ENCODE measurements at places on chromosomes 4 and X.

DNA sequence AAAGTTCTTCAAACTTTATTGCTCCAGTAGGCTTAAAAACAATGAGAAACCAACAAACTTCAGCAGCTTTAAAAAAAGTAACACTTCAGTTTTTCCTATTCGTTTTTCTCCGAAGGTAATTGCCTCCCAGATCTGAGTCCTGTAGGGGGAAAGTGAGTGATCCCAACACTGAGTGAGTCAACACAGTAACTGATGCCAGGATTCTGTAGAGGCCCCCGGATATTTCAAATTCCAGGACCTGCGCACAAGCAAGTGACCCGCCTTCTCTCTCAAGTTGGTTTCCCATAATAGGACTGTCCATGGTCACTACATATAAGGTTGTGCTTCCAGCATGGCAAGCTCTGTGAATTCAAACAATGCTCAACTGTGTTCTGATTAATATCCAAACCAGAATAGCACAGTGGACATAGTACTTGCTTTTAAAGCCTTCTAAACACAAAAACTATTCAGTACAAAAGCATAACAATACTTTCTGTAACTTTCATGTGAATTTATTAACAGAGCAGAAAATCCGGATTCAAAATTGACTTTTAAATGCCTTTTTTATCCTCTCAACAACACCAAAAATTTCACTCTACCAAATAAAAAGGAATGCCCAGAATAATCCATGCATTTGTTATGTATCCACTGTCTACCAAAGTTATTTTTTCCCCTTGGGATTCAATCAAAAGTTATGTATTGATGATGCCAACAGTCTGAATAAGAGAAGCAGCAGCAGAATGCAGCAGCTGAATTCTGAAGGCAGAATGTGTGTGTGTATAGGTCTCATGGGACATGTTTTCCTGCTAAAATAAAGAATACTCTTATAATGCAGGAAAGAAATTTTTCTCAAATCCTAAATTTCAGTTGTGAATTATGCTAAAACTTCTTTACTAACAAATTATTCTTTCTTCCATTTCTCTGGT lies at the start of gene DMD:
DMD (minus strand) TSS at position 194 of the 905 bp plus-strand sequence. CDS start 237 bp downstream, outside the sequence.
- no peak for DNase-seq

DNA sequence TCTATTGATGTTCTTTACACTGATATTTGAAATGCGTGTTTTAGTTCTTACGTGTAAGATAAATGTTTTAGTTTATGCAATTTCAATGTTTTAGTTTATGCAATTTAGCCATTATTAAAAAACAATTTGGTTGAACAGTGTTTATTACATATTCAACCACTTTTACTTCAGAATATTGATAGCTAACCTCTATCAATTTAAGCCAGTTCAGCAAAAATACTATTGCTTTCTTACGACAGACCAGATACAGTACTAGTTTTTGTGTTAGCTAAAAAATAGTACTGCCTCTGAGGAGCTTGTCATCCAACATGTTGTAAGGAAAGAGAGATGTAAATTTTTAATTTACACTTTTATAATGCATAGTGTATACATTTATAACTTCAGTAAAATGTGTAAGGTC lies 361.7 kb upstream of the FAT1 start:
- no peak for DNase-seq

DNA sequence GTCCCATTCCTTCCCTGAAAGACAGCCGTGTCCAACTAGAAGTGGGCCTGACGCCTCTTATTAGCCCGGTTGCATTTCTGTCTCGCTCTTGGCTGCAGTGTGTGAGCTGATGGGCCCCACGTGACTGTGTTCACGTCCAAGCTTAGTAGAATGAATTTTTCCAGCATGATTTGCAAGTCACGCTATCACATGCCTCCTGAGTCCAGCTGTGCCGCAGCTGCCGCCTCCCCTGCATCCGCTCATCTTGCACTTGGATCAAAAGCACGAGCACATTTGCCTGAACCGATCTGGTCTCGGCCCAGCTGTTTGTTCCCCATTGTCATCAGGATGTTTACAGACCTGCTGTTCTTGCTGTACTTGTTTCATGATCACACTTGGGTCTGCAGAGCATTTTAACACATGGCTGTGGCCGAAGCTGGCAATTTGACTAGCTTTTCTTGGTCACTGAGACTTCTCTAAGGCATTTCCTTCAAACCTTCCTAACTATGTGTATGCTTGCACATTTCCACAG lies 126.5 kb downstream of the KIT start:
- no peak for DNase-seq

GRCh38 chr4:83993774-83994173 lies 457.9 kb downstream of the GPAT3 start:
- no peak for DNase-seq

DNA sequence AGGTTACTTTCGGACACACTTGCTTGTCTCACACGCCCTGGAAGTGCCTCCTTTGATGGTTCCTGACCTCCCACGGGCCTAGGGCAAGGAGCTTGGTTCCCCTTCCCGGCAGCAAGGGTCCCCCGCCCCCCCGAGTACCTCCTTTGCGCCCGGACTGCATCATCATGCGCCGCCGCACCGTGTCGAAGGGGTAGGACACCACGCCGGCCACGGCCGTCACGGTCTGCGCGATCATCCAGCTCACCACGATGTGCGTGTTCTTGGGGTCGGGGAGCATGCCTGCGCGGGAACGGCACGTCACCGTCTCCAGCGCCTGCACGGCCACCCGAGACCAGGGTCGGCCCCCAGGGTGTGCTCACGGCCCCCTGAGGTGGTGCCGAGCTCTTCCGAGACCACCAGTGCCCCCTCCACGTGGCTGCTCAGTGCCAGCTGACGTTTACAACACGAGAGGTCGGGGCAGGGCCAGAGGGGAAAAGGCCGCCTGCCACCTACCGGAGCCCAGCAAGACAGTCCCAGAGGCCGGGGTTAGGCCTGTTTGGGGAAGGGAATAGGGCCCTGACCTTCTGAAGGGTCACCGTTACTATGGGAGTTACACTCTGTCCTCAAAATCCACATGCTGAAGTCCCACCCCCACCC lies 4.7 kb downstream of the SLC25A6 start:
- no peak for DNase-seq

- no peak for DNase-seq
Observed at GRCh38 chr4:66613591-66613990, 931.7 kb downstream of the CENPC start.

DNA sequence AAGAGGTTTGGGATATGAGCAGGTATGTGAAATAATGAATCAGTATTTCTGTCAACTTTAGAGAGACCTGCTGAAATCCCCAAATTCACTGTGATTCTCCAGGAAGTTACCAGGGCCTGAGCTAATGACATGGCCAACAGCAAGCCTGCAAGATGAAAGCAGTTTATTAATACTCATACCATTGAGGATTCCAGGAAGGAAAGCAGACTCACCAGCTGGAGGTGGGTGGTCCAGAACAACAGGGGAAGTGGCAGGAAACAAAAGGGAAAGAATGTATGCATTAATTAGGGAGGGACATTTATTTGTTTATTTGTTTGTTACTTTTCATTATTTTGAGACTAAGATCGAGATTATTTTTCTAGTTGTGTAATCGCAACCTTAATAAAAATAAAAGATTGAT lies 196.6 kb upstream of the AGA start:
- DNase-seq: no peak

DNA sequence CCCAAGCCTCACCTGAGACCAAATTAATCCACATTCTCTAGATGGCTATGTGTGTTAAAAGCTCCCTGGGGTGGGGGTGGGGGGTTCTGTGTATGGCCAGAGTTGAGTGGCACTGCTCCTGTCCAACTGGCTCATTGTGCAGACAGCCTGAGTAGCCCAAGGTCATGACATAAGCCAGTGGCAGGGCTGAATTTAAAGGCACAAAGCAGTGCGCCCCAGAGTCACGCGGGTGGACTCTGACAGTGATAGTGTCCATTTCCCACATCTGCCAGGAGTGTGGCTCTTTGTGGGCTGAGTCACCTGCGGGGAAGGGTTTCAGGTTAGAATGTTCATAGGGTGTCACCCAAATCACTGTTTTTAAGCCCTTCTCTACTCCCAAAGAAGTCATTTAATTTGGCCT lies 45.4 kb downstream of the SCD5 start:
- DNase-seq: no peak

GRCh38 chrX:54926978-54927377 lies 6.4 kb downstream of the TRO start:
- DNase-seq: no peak

- no peak for DNase-seq
Observed at GRCh38 chr4:7513671-7514070, 78.9 kb upstream of the PSAPL1 start.

DNA sequence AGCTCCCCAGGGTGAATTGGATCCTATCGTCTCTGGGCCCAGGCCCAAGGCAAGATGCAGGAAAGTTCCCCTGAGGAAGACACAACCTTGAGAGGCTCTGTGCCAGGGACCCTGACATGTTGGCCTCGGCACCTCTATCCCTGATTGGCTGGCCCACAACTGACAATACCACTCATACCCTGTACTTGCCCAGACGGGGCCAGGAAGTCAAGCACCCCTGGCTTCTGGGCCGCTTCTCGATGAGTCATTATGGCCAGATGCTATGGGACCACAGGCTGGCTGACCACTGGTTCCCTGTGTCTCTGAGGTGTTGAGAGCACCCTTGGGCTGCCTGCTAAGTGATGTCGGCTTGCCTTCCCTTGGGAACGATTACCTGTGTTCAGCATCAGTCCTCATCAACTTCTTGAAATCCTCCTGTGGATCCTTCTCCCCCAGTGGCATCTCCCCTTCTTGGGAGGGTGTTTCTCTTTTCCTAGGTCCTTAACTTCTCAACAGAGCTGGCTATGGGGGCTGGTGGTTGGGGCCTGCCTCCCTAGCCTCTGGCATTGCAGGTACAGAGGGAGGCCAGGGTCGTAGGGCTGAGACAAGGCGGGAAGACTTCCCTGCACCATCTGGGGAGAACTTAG lies 54.5 kb upstream of the MAMLD1 start:
- no peak for DNase-seq

- DNase-seq: no peak
Observed at GRCh38 chr4:147110473-147111367, 165.1 kb upstream of the TTC29 start.

- no peak for DNase-seq
Observed at GRCh38 chrX:1598021-1598875, 6.8 kb downstream of the AKAP17A start.

DNA sequence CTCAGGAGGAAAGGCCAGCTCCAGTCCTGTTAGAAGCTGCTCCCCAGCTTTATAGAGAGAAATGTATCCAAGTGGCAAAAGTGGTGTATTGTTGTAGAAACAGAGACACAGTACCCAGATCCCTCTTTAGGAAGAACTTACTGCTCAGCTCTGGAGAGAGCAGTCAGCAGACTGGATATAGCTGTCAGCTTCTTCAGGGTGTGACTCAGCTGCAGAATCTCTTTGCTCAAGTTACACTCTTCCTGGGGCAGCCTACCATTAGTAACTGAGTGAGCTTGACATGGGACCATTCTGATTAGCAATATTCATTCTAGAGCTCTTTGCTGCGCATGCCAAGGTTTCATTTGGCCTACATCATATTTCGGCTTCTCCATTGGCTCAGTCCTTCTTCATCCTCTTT lies 40.5 kb downstream of the ATP1B4 start:
- DNase-seq: no peak

GRCh38 chr4:177128306-177128705 lies 181.4 kb upstream of the NEIL3 start:
- no peak for DNase-seq

GRCh38 chrX:98717970-98718369 lies 1692.1 kb downstream of the PCDH19 start:
- no peak for DNase-seq

DNA sequence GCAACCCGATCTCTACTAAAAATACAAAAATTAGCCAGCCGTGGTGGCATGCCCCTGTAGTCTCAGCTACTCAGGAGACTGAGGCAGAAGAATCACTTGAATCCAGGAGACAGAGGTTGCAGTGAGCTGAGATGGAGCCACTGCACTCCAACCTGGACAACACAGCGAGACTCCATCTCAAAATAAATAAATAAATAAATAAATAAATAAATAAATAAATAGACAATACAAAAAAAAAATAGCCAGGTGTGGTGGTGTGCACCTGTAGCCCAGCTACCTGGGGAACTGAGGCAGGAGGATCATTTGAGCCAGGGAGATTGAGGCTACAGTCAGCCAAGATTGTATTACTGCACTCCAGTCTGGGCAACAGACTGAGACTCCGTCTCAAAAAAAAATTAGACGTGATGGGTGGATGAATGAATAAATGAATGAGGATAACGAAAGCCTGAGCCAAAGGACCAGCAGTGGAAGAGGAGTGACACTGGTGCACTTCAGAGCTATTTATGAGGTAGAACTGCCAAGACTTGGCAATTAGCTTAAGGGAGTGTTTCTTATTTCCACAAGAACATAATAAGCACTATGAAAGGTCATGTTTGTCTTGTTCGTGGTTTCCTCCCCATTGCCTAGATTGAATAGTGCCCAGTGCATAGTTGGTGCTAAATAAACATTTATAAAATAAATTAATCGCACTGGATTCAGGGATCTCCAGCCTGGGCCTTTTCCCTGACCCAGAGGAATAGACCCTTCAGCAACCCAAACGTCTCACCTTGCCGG lies 232.2 kb downstream of the IDS start:
- no peak for DNase-seq

DNA sequence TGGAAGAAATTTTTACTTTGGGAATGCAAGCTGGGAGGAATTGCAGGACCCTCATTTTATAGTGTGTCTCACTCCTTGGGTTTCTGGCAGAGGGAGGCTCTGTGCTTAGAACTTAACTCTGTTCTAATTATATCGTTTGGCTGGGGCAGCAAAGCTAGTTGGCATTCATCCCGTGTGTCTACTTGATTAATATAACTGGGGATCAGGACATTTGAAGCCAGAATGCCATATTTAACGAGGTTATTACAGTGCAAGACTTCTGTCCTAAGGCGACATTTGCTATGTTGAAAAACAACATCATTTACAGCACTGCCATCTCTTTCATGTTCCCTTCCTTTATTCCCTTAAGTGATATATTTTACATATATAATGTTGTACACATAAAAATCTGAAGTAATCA lies 179.1 kb upstream of the TBC1D9 start:
- DNase-seq: no peak

GRCh38 chrX:120036704-120037103 lies 40.8 kb downstream of the RHOXF2B start:
- DNase-seq: no peak

DNA sequence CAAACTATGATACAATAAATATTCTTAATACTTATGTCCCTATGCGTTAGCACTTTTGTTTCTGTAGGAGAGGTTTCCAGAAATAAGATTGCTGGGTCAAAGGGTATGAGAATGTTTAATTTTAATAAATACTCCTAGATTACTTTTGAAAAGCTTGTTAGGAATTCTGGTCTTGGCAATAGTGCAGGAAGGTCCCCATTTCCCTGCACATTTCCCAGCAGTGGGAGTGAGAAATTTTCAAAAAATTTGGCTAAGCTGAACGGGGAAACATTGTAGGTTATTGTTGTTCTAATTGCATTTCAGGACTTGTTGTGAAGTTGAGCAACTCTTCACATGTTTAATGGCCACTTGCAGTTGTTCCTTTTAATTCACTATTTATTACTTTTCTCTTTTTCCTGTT lies 27.1 kb downstream of the IGFBP7 start:
- DNase-seq: no peak

GRCh38 chr4:187995322-187996207 lies at the start of gene ZFP42:
TSS of gene ZFP42 (plus strand) at chr4:187995771. CDS start at chr4:188002808, 7,037 bp downstream.
- no peak for DNase-seq

All from activated naive CD8-positive, alpha-beta T cell treated with anti-CD3 and anti-CD28 coated beads, Interleukin-2, amount 50 U/mL, for 16 hours (primary cell).